ENCODE measurements at places on chromosomes 4 and X.

GRCh38 chr4:1413687-1414479 lies 7.6 kb upstream of the NKX1-1 start:
- no peak for DNase-seq

GRCh38 chr4:48645225-48645794 lies 134.8 kb downstream of the FRYL start:
- no peak for DNase-seq

GRCh38 chr4:175394208-175394607 lies 417.9 kb downstream of the GPM6A start:
- no peak for DNase-seq

GRCh38 chr4:41882625-41883347 lies 52.4 kb upstream of the TMEM33 start:
- peak; percentile 23 for DNase-seq

- DNase-seq, result no peak
Observed at GRCh38 chr4:168167714-168168284, 75.5 kb downstream of the ANXA10 start.

- no peak for DNase-seq
Observed at GRCh38 chr4:88812420-88812819, 114.8 kb upstream of the NAP1L5 start.

GRCh38 chrX:13376857-13377549 lies 57.1 kb upstream of the ATXN3L start:
- DNase-seq, result no peak

DNA sequence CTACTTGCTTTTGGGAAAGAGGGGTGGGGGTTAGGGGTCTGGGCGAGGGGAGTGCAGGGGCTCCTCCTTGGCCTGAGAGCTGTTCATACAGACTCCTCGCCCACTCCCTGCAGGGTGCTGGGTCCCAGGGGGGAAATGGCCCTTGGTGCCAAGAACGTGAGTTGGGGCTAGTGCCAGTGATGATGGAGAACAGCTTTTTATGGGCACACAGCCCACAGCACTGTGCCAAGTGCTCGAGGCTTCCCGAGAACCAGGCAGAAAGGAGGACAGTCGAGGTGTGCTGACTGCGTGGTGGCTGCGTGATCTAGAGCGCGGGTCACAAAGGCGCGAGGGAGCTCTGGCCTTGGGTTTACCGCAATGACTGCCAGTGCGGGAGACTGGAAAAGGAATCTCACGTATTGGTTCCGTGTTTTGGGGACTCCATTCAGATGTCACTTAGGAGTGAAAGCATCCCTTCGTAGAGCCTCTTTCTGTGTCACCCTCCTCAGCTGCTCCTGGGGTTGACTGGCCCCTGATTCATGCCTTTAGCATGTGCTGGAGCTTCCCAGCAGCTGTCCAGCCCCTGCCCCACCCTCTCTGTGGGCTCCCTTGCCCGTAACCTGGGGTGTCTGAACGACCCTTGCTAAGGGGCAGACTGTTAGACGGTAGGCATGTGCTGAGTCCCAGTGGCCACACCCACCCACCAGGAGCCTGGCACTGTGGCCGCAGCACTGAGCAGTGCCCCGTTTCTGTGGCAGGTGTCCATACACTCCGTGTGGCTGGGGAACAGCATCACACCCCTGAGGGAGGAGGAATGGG lies 20.9 kb upstream of the MSANTD1 start:
- no peak for DNase-seq

GRCh38 chr4:124947622-124948265 lies 235.2 kb upstream of the ANKRD50 start:
- no peak for DNase-seq

DNA sequence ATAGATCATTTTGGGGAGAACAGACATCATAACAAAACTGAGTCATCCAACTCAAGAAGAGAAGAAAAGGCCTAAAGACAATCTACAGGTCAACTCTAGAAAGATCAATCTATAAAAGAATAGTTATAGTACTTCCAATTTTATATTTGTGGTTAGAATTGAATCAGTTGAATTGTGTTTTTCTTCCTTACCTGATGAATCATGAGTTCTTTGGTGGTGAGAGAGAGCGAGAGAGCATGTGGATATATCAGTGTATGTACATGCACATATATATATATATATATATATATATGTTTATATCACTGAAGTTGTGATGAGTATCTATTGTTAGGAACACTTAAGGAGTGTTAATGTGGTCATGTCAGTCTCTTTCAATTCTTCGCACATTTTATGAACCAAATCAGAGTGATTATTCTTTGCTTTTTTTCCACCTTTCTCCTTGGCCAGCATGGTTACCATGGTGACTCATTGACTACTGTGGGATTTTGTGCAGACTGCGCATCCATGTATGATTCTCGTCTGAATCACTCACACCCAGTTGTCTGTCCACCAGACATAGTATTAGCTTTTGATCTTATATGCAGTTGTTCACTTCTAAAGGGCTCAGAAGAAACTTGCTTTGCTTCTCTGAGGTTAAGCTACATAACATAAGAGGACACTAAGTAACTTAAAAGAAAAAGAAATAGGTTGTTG lies 90.4 kb upstream of the RAB40AL start:
- no peak for DNase-seq

GRCh38 chr4:181860157-181860556 lies 383.0 kb upstream of the TENM3 start:
- no peak for DNase-seq

DNA sequence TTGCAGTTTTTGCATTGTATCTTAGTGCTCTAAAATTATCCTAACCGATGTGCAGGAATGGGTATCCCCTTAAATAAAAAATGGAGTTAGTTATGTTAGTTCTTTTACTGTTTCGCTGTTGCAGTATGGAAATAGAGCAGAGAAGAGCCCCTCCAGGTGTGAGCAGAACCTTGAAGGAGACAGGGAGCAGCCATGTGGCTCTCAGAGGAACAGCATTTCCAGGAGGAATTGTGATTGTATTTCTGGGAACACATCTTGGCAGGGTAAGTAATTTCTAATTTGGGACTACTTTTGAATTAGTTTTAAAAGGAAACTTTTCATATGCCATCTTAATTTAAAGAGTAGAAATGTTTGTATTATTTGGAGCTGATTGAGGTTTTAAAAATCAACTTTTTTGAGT lies 5.3 kb upstream of the CCDC158 start:
- DNase-seq, result no peak

- DNase-seq, result no peak
Observed at GRCh38 chr4:80484712-80485111, 149.2 kb downstream of the CFAP299 start.

GRCh38 chrX:82081027-82081426 lies 879.1 kb downstream of the SH3BGRL start:
- DNase-seq, result no peak

DNA sequence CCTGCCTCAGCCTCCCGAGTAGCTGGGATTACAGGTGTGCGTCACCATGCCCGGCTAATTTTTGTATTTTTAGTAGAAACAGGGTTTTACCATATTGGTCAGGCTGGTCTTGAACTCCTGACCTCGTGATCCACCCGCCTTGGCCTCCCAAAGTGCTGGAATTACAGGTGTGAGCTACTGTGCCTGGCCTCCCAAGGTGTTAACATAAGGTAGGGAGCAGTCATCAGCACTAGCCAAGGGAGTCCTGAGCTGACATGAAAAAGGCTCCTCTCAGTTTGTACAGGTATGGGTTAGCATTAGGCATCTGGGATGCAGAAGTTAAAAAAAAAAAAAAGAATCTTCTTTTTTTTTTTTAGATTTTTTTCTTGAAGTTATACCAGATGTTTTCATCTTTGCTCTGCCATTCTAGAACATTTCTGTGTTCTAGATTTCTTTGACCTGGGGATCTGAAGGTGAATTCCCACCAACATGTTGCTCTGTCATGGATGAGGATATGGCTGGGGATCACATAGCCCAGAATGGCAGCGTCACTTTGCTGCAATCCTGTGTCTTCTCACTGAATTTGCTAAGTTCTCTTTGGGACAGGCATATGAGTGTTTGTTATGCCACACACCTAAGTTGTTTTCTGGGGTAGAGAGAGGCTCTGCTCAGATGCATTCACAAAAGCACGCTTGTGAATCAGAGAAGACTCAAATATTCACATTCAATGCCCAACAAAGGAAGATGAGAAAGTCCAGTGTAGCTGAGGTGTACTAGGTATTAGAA lies 24.4 kb upstream of the PLA2G12A start:
- no peak for DNase-seq

- DNase-seq, result no peak
Observed at GRCh38 chr4:101418466-101418865, 71.1 kb upstream of the PPP3CA start.

DNA sequence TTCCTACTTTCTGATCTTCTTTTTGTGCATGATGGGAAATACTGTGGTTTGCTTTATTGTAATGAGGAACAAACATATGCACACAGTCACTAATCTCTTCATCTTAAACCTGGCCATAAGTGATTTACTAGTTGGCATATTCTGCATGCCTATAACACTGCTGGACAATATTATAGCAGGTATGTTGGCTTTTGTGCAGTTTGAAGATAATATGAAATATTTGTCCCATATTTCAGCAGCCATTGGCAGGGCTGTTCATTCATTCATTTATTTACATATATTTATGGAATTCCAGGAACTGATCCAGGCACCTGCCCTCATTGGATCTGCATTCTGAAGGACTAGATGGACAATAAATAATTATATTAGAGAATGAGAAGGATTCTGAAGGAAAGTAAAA lies 96.9 kb downstream of the NPFFR2 start:
- DNase-seq, result no peak

DNA sequence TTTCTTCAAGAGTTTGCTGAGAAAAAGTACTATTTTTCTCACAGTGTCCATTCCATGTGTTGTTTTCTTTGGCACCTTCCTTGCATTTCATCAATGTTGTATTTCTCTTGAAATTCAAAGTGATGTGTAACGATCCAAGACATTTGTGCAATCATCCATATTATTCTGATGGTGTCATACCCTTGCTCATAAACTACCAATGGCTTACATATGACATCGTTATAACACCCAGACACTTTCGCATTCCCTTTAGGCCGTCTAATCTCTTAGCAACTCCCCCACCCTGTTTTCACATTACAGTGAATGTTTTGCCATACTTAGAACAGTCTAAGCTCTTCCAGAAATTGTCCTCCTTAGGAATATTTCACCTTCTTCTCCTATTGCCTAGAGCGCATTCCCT lies 1779.0 kb downstream of the PCDH7 start:
- DNase-seq, result no peak

DNA sequence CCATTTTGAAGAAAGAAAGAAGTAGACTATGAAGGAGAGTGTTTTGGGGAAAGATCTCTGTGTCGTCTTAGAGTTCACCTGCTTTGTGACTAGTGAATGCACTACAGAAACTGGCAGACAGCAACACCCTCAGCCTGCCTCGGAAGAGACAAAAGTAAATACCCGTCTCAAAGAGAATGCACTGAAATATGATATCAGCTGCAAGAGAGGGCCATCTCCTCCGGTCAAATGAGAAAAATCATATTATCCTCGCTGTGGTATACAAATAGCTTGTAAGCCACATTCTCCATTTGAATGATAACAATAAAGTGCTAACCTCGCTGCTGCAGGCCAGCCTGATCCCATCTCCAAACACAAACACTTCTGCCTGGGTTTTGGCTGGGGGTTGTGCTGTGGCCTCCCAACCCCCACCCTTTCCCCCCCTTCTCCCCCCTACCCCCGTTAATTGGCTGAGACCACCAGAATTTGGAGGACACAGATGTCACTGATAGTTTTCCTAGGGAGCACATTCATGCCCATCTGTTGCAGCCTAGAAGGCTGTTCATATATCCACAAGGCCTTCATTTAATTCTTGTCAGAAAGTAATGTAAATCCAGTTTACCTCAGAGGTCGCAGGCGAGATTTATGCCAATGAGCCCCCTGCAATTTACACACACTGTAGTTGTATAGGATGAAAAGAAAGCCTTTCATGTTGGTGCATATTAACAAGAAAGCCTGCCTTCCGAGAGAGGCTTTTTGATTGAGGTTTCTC lies 46.3 kb downstream of the ALPK1 start:
- DNase-seq, result no peak

GRCh38 chr4:77145842-77146185 lies 11.2 kb upstream of the CCNG2 start:
- no peak for DNase-seq

DNA sequence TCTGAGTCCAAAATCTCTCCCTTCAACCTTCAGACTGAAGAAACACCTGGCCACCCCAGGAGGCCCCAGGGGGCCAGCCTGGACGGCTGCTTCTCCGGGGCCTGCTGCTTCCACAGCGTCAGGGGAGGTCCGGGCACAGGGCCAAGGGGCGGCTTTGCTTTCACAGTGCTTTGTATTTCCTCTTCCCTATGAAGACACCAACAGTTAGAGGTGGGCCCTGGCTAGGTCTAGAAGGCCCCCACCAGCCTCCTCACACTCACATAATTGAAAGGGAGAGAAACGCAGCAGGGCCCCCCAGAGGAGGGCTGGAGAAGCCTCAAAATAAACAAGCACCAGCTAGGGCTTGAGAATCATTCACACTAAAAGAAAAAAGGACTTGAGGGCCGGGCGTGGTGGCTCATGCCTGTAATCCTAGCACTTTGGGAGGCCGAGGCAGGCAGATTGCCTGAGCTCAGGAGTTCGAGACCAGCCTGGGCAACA lies 17.8 kb downstream of the SCD5 start:
- DNase-seq, result no peak

DNA sequence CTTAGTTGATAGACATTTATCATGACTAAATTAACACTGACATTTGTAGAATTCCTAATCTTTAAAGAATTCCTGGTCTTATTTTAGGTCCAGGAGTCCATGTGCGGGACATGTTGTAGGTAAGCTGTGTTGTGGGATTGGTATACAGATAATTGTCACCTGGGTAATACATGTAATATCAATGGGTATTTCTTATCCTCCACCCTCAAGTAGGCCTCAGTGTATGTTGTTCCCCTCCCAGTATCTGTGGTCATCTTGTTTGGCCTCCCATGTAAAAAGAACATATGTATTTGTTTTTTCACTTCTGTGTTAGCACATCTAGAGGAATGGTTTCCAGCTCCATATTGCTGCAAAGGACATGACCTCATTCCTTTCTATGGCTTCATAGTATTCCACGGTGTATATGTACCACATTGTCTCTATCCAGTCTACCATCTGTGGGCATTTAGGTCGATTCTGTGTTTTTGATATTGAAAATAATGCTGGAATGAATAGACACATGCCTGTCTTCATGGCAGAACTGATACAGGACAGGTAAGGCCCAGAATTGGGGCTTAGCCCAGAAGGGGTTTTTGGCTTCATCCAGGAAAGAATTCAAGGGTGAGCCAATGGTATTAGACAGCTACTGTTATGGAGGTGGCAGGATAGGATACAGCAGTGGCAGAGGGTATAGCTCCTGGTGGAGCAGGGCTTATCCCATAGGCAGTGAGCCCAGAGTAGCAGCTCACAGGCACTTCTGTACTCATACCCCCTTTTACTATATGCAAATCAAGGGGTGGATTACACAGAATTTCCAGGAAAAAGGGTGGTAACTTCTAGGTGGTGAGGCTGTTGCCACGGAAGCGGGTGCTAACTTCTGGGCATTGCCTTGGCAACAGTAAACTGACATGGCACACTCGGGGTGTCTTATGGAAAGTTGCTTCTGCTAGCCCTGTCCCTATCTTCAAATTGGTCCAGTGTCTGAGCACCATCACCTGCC lies 66.1 kb upstream of the WDR1 start:
- no peak for DNase-seq

GRCh38 chr4:82797405-82798111 lies 1.0 kb downstream of the SCD5 start:
- DNase-seq, result no peak

Data from stimulated activated CD4-positive, alpha-beta T cell treated with anti-CD3 and anti-CD28 coated beads, Interleukin-4, amount 100 ng/mL, for 4 hours (primary cell).